ENCODE measurements at places on chromosomes 5 and 9. TPM values are rescaled to one million over a fixed set of nuclear protein-coding genes. Genes with fewer than 3 reads are reported as not detected.

Gene PTGDS
- not detected for total RNA-seq

Gene PCDHGA2
- total RNA-seq: 0.32 TPM

Gene CDH12
- not detected for total RNA-seq

Gene HMCN2
- not detected for total RNA-seq

Gene CYSRT1
- 1.2 TPM for total RNA-seq

Gene HAPLN1
- total RNA-seq: 1.4 TPM

Gene ANKRD34B
- total RNA-seq: 0.05 TPM

Gene MEIKIN
- not detected for total RNA-seq

DNA sequence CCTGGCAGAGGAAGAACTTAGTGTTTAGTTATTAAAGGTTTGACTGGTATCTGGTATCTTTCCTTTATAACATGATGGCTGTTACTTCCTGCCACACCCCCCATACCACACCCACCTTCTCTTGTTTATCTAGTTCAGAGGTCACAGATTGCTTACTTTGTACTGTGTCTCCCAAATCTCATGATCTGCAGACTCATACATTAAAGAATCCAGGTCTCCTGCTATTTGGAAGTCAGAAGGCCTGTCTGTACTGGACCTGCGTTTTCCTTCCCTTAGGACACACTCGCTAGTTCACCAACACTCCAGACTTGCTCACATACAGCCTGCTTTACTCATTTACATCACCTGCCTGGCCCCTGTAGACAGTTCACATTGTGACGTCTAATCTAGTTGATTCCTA, 39.3 kb downstream of the NUDT12 start:
- no peak for DNase-seq

DNA sequence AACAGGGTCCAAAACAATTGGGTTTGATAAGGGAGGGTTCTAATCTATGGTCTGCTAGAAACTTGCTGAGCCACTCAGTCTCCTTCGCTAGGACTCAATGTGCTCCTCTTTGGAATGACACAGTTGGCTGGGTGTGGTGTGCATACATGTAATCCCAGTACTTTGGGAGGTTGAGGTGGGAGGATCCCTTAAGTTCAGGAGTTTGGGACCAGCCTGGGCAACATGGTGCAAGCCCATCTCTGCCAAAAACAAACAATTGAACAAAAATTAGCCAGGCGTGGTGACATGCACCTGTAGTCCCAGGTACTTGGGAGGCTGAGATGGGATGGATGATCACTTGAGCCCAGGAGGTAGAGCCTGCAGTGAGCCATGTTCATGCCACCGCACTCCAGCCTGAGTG, 2.7 kb upstream of the KIF4B start:
- no peak for DNase-seq

GRCh38 chr5:83006683-83007283, 70.4 kb downstream of the TMEM167A start:
- no peak for DNase-seq

DNA sequence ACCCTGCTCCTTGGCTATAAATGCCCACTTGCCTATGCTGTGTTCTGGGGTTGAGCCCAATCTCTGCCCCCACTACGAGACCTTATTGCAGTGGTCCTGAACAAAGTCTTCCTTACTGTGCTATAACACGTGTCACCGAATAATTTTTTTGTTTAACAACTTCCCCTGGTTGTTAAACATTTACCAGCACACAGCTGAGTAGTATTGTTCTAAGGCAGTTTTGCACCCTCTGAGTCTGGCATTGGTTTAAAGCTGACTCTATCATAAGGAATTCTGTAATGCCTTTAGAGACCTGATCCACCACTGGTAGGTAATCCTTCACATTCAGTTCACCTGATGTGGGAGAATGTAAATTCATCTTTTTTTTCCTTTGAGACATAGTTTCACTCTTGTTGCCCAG, 25.6 kb upstream of the ANKRD31 start:
- no peak for DNase-seq

GRCh38 chr9:116450378-116451139, 236.5 kb upstream of the TRIM32 start:
- no peak for DNase-seq

DNA sequence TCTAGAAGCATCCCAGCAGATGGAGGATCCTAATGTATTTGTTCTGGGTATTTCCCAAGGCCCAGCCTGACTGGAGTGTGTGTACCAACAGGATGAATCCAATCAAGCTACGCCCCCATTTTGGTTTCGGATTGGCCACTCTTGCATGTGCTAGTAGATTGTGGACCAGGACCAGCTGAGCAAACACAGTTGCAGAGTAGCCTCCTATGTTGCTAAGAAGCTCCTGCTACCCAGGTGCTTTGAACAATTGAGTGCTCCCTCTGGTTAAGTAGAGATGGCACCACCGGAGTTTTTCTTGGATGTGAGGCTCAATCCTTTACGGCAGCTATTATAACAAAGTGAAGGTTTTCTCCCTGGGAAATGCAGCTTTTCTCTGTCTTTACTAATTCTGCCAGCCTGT, 204.5 kb downstream of the NTRK2 start:
- DNase-seq: no peak

GRCh38 chr5:73444499-73445438, 3.8 kb downstream of the FOXD1 start:
- no peak for DNase-seq

- no peak for DNase-seq
Observed at GRCh38 chr9:91214867-91215266, 146.9 kb downstream of the AUH start.

- DNase-seq: peak; percentile 94
Observed at GRCh38 chr9:123353984-123354591, 1.9 kb upstream of the CRB2 start.

DNA sequence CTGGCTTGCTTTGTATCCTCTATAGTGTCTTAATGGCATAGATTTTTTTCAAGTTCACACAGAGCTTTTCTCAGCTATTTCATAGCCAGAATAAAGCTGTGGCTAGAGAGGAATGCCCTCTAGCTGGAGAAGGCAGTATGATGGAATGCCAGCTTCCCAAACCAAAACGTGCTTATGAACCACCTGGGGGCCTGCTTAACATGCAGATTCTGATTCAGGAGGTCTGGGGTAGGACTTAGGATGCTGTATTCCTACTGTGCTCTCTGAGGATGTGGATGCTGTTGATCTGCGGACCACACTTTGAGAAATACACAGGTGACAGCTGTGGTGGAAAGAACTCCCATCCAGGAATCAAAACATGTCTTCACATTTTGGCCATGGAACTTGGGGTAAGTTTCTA, 49.9 kb upstream of the DPYSL3 start:
- no peak for DNase-seq

- no peak for DNase-seq
Observed at GRCh38 chr9:72150661-72151060, 1.4 kb downstream of the GDA start.
